ENCODE measurements at places on chromosomes 6 and 20.

DNA sequence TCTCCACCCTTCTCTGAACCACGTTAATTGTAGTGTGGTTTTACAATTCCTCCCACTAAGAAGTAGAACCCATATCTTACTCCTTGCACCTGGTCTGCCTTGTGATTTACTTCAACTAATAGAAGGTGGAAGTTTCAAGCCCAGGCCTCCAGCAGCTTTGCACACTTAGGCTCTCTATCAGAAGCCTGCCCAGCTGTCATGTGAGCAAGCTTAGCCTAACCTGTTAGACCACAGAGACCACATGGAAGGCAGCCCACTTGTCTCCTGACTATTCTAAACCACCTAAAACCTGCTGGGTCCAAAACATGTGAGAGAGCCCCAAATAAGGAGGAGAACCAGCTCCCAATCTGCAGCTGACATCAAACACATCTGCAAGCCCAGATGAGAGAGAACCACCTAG, 127.6 kb upstream of the BTBD3 start:
- DNase-seq: no peak

DNA sequence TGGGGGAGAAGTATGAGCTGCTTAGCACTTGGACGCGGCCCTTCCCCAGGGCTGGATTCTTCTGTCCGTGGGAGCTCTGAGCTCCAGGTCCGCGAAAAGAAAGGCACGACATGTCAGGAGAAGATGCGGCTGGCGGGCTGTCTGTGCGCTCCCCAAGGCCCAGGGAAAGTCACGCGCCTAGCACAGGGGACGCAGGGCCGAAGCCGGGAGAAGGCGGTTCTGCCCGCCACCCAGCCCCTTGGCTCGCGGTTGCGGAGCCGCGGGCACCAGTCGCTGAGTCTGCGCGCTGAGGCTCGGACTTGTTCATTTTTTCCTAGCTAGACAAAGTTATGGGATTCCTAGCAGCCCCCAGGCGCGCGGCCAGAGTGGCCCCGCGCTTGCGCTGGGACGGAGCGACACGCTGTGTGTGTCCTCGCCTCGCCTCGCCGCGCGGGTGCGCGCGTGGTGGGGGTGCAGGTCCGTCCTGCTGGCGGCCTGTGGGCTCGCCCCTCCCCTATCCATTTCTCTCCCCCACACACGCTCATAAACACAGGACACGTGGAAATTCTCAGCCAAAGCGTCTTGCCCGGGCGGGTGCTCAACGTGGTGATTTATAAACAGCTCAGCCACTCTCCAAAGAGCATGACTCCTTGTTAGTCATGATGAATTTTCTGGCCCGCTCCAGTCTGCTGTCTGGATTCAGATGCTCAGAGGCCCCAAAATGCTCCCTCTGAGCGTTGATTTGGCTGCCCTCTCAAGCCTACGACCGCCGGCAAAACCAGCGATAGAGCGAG, 1.9 kb upstream of the POU3F2 start:
- DNase-seq: no peak

DNA sequence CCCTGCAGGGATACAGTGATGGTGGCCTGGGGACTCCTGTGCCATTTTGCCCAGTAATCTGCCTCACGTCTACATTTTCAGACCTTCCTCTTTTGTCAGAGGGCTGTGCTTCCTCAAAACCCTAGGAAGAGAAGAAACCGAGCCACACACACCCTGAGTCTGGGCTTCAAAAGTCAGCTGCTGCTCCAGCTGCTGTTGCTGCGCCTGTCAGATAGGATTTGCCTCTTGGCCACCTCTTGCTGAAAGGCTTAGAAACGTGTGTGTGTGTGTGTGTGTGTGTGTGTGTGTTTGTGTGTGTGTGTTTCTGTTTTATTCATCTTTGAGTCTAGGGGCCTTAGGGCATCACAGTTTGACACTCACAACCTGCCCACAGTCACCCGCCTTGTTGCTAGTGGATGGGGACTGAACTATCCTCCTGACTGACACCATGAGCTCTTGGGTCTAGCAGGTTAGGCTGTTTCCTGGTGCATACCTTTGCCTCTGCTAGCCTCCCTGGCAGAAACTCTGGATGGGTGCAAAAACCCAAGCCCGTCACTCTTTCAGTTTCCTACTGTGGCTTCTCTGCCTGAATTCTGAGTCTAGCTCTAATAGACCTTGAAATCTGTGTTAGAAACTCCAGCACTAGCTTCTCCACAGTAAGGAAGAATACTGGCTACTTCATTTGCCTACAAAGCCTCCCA, 94.9 kb upstream of the CEP85L start:
- no peak for DNase-seq

DNA sequence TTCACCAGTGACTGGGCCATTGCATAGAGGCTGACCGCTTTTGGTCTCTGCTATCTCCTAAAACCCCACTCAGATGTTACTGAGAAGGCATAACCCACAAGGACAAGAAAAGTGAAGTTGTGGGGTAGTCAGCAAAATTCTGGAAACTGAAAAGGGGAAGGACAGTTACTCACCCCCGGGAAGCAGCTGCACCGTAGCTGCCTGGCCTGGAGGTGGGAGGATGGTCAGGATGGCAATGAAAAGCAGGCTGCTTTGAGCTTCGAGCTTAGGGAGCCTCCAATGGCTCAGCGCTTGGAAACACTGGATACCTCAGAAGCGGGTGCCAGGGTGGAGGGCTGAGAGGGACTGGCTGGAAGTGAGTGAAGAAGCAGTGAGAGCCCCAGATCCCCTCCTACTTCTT, 56.0 kb downstream of the KCNK5 start:
- DNase-seq: no peak

DNA sequence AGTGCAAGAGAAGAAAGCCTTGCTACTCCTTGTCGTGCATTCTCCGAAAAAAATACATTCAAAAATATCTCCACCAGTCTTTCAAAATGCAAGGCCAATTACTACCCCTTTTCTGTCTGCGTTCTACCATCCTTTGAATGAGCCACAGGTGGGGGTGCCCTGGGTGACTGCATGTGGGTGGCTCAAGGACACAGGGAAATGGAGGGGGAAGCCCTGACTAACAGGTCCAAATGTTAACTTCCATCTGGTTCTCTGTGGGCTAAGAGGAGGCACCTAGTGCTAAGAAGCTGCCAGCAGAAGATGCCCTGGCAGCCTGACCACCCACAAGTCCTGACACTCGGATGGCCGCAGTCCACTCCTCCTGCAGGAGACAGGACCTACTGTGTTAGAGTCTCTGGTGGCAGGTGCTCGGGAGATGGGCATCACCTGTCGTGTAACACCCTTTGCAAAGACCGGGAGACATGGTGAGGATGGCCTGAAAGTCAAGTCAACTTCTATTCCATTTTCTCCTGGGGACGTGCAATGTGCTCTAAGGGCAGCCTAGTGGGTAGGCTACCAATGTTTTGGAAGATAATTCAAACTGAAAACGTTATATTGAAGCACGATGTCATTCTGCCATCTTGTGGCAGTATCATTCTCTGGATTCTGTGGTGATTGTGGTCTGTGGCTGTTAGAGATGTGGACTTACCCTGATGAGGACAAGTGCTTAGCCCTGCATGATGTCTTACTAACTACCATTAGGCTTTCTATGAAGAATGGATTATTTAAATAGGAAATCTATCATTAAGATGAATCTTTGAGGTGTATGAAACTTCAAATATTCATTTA, 27.4 kb upstream of the IGF2R start:
- no peak for DNase-seq

GRCh38 chr20:4829514-4830215, 108.0 kb downstream of the PRND start:
- DNase-seq: no peak

- DNase-seq: no peak
Measured at GRCh38 chr20:50331469-50332363, 141.1 kb downstream of the CEBPB start.

- no peak for DNase-seq
Measured at GRCh38 chr20:37980383-37980782, 52.9 kb downstream of the TTI1 start.

DNA sequence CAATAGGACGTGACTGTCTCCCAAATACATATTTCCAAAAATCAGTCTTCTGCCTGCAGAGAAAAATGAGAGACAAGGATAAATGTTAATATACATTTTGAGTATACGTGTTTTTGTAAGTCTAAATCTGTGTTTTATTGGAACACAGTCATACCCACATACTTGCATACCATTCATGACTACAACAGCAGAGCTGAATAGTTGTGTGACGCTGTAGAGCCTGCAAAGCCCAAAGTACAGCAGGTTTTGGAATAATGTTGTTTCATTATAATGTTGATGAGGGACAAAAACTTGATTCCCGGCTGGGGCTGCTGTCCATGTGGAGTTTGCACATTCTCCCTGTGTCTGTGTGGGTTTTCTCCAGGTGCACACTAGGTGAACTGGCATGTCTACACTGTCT, 23.8 kb upstream of the FBXO9 start:
- no peak for DNase-seq

DNA sequence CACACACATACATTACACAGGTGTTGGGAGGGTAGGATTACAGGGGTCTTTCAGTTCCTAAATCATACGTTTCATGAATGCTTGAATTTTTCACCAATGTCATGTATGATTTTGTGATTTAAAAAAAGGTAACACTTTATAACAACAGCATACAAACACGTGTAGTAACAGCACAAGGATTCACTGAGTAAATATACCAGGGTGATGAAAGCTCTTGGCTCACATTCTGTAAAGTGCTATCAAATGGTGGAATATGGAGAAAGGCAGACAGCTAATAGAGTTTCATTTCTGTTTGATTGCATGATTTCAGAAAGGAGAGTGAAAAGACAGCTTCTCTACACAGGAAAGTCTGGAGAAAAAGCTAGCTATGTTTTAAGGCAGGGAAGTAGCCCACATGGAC, 231.9 kb downstream of the CD83 start:
- no peak for DNase-seq

DNA sequence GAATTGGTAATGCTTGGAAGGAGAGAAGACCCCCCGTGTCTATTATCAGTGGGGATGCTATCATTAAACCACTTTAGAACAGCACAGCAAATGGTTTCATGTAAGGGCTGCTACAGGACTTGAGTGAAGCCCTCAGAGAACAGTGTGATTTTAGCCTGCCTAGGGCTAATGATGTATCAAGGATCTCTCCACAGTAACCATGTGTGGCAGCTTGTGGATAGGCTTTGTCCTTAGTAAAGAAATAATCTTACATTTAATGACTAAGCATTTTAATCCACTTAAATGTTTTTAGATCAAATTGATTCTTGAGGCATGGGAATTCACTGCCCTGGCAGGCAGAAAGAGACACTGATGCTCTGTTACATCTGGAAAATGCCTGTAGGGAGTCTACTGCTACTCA, 495.1 kb downstream of the NKAIN2 start:
- no peak for DNase-seq

- no peak for DNase-seq
Measured at GRCh38 chr6:102853249-102853955, 1459.9 kb downstream of the GRIK2 start.

GRCh38 chr6:107266563-107266962, 151.2 kb upstream of the BEND3 start:
- no peak for DNase-seq

All from activated CD8-positive, alpha-beta memory T cell treated with anti-CD3 and anti-CD28 coated beads for 48 hours (primary cell).